ENCODE measurements at places on chromosomes 16 and 17.

DNA sequence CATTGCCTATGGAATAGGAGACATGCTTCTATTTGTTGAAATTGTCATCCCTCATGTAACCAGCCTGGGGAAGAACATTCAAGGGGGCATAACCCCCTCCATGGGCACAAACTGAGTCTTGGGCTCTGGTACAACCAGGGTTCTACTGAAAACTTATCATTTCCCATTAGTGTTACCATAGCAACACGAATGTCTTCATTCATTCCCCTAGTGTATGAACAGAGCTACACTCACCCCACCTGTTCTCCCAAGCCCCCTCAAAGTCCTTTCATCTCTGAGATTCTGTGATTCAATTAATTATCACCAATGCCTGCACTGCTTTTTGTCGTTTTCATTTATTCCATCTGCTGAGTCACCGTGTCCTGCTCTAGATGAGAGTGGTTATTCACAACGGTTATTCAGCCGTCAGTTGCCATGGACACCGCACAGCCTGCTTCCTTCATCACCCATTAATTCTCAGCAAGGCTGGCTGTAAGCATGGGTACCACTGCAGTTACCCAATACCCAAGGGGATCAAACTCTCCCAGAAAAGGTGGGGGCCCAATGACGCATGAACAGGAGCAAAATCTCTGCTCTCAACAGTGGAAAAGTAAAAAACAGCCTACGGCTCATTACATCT is 1.6 kb upstream of the GAST start:
- no peak overlapping the region for H3K4me3 ChIP-seq
- H3K27ac ChIP-seq = no peak overlapping the region

DNA sequence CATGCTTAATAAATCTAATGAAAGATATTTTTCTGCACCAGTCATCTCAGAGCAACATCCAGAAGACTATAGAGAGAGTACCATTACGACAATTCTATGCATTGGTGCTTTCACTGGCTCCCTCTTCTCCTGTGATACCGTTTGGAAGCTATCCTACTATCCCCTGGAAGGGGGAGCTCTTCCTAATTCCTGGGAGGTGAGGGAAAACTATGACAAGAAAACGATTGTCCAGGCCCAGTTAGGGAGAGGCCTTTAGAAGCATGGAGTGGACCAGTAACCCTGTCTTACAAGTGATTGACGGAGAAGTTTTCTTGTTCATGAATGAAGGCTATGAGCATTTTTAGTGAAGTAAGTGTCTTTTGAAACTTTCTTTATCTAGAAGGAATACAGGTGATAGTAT is 150.2 kb downstream of the TANC2 start:
- H3K27ac ChIP-seq = no peak overlapping the region
- no peaks in the 10 kb centered on the region for H3K36me3 ChIP-seq
- H3K27me3 ChIP-seq = peaks cover 2% of the 10 kb centered on the region
- H3K4me3 ChIP-seq = no peak overlapping the region
- DNase-seq = no peak

DNA sequence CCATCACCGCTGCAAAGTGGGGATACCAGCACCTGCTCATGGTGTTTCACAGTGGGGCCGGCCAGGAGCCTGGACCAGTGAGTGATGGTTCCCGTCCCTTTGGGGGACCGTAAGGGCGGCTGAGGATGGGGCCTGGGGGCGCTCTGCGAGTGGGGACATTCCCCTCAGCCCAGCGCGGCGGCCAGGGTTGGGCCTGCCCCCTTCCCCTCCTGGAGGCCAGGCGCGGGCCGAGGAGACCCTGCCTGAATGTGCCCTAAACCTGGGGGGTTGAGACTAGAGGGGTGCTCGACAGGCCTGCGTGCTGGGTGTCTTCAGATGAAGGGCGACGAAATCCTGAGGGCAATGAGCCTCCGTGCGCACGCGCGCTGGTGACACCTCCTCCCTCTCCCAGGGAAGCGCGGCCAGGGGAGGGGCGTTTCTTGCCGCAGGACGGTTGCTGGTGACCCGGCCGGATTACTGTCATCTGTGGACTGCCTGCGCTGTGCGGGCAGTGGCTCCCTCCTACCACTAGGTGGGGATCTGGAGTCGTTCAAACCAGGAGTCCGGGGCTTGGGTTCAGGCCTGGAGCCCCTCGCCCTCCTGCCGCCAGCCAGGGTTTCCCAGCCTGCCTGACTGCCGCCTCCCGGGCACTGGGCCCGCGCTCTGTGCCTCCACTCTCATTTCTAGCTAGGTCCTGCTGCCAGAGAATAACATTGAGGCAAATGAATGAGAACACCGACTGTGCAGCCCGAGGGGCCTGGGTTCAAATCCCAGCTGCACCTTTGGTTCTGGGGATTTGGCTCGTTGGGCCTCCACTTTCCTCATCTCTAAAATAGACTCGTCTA is 17.1 kb downstream of the TBX2 start:
- no peak overlapping the region for H3K27ac ChIP-seq
- no peak overlapping the region for H3K4me3 ChIP-seq
- H3K36me3 ChIP-seq = no peaks in the 10 kb centered on the region

DNA sequence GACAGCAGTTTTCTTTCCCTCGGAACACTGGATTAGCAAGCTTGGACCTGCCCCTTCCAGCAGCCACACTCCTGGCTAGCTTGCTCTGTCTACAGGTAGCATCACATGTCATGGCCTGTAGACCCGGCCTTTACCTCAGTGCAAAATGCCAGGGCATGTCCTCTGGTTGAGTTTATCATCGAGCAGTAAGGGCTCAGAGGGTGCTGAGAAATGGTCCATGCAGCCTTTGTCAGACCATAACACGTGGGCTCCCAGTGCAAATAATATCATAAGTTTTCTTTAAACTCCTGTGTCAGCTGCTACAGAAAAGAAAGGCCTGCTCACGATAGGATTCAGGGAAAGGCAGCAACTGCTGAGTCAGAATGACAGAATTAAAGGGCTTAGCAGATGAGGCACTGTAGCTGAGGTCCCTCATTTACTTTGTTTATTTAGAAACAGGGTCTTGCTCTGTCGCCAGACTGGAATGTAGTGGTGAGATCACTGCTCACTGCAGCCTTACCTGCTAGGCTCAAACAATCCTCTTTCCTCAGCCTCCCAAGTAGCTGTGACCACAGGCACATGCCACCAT is 8.0 kb upstream of the GNA13 start:
- no peak overlapping the region for H3K27ac ChIP-seq
- no peaks in the 10 kb centered on the region for H3K36me3 ChIP-seq
- H3K4me3 ChIP-seq = no peak overlapping the region
- no peaks in the 10 kb centered on the region for H3K27me3 ChIP-seq

- H3K4me3 ChIP-seq = no peak overlapping the region
- DNase-seq = no peak
- H3K27ac ChIP-seq = no peak overlapping the region
These were observed 96.0 kb downstream of the WDR59 start for GRCh38 chr16:74888888-74889287.

DNA sequence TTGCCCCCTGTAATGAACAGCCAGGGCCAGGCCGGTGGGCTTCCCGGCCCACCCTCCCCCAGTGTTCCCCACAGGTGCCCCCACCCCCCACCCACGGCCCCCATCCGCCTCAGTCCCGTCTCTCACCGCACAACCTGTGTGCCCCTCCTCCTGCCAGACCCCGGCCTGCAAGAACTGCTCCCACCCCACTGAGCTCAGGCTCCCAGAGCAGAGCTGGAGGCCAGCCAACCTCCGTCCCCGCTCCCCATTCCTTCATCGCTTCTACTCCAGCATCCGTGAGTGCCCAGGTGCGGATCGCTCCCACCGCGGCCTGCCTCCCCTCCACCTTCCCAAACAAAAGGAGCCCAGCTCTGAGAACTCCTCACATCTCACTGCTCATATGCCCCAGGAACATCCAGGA is 4.2 kb downstream of the MVD start:
- no peak overlapping the region for H3K4me3 ChIP-seq
- H3K27ac ChIP-seq = no peak overlapping the region
- DNase-seq = no peak
- no peaks in the 10 kb centered on the region for H3K27me3 ChIP-seq
- H3K4me1 ChIP-seq = peaks cover 19% of the 10 kb centered on the region
- peaks cover 36% of the 10 kb centered on the region for H3K36me3 ChIP-seq

GRCh38 chr16:61324044-61324443 is 712.2 kb downstream of the CDH8 start:
- no peaks in the 10 kb centered on the region for H3K4me1 ChIP-seq
- no peak overlapping the region for H3K4me3 ChIP-seq
- no peaks in the 10 kb centered on the region for H3K27me3 ChIP-seq
- no peaks in the 10 kb centered on the region for H3K36me3 ChIP-seq
- H3K27ac ChIP-seq = no peak overlapping the region

DNA sequence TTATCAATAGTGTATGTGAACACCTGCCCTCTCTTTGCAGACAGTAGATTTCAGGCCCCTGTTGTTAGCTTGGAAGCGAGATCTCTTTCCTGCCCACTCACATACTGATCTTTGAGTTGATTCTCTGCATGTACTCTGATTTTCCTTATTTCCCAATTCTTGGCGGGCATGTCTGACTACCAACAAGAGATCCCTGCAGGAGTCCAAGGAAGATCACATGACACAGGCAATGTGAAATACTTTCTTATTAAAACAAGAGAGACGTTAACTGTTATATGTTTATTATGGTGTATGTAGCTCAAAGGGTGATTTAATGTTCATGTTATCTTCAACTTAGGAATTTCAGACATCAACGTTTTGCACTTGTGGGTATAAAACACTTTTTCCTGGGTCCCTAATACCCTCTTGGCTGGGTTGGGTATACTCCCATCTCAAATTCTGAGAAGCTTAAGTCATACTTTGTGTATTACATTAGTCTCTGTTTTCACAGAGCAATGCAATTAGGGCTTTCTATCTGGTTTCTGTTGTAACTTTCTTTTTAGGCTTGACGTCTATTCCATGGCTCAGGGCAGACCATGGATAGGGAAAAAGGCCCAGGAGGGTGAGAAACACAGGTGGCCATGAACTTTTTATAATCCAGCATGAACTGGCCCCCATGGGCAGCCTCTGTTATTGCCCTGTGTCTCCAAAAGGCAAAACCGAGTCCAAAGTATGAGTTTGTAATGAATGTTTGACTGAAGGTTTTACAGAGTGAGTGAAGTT is 32.2 kb downstream of the HSD17B2 start:
- no peaks in the 10 kb centered on the region for H3K36me3 ChIP-seq
- H3K4me3 ChIP-seq = no peak overlapping the region
- H3K4me1 ChIP-seq = no peaks in the 10 kb centered on the region
- DNase-seq = no peak
- peaks cover 29% of the 10 kb centered on the region for H3K27me3 ChIP-seq
- H3K27ac ChIP-seq = no peak overlapping the region

- DNase-seq = no peak
- H3K27ac ChIP-seq = no peak overlapping the region
- H3K4me1 ChIP-seq = peaks cover 8% of the 10 kb centered on the region
- H3K27me3 ChIP-seq = peaks cover 2% of the 10 kb centered on the region
- H3K36me3 ChIP-seq = no peaks in the 10 kb centered on the region
- no peak overlapping the region for H3K4me3 ChIP-seq
These were observed 9.8 kb upstream of the CSNK1D start for GRCh38 chr17:82283208-82283749.
